RPMI7951 (cell line): ENCODE measurements at places on chromosomes 2 and 18. TPM values are rescaled to one million over a fixed set of nuclear protein-coding genes. Genes with fewer than 3 reads are reported as not detected.

The B4GALT6 gene
- total RNA-seq = 2.4 and 2.8 TPM in 2 replicates

The RESP18 gene
- not detected in 2 replicates for total RNA-seq

The ACMSD gene
- not detected in 2 replicates for total RNA-seq

The CDH19 gene
- total RNA-seq = 2.1 and 2.3 TPM in 2 replicates

The RALB gene
- 88.4 and 107 TPM in 2 replicates for total RNA-seq

The MC5R gene
- 0.49 TPM in 1 of 2 replicates, not detected in the other for total RNA-seq

The CPO gene
- not detected in 2 replicates for total RNA-seq

The SLC39A10 gene
- 37.8 and 44.2 TPM in 2 replicates for total RNA-seq

The LRRC30 gene
- total RNA-seq = not detected in 2 replicates
